ENCODE measurements at places on chromosomes 3 and 15.
A peak's percentile ranks its signal among the peaks of the same experiment; 100 is the strongest.

GRCh38 chr3:182789371-182789770, 3.9 kb upstream of the ATP11B start:
- DNase-seq, result no peak

DNA sequence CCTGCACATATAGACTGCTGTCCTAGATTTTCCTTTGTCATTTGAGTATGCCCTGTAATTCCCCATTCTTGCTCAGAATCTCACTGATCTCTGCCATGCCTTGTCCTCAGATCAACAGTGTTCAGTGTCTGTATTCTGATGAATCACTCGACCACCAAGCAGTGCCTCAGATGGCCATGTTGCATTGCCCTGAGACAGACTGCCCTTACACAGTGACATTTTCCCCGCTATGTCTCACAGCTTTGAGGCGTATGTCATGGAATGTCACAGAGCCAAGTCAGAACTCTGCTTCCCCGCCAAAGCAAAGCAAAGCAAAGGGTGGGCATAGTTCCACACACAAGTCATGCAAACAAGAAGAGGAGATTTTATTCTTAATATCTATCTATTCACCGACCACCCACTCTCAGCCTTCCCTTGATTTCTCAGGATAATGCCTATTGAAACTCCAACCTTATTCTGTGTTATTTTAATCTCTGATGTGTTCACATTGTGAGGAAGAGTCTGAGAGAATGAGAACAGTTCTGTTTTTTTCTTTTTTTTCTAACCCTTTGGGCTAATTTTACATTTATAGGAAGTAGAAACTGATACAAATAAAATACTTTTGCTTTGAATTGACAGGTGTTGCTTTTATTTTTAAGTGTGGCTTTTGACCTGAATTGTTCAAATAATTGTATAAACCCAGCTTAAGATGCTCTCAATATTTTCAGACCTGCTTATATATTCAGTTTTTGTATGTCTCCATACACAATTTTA, 16.9 kb upstream of the PSMD6 start:
- DNase-seq, result no peak

DNA sequence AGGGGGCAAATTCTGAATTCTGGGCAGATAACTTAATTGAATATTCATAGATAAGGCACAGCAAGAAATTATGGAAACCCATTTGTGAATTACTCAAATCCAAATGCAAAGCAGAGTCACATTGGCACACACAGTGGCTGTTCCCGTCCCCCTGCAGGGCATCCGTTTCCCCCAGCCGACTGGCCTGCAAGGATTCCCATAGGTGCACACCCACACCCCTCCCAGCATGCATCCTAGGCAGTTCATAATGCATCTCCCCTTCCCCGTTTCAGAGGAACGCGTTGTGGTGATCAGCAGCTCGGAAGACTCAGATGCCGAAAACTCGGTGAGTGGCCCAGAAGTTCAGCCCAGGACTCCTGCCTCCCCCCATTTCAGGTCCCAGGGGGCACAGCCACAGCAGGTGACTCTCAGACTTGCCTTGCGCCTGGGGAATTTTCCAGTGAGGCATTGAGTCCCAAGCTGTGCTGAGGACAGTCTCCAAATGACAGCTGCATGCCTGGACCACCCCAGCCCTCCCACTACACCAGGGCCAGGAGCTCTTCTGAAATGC, 39.8 kb downstream of the PML start:
- no peak for DNase-seq

GRCh38 chr3:187765342-187765741, 20.1 kb upstream of the BCL6 start:
- DNase-seq, result no peak

DNA sequence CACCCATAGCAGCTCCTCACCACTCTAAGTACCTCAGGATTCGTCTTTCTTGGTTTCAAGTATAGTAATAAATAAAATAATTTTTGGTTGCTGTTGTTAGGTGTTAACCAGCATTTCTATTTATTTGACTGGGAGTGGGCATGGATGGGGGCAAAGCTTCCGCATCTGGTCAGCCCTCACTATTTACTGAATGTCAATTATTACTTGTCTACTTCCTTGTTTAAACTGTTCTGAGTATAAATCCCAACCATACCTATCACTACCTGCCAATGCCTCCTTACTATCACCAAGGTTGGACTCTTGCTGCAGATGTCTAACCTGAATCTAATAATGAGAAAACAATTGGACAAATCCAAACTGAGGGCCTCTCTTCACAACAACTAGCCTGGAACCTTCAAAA, 41.9 kb upstream of the GK5 start:
- DNase-seq, result no peak

DNA sequence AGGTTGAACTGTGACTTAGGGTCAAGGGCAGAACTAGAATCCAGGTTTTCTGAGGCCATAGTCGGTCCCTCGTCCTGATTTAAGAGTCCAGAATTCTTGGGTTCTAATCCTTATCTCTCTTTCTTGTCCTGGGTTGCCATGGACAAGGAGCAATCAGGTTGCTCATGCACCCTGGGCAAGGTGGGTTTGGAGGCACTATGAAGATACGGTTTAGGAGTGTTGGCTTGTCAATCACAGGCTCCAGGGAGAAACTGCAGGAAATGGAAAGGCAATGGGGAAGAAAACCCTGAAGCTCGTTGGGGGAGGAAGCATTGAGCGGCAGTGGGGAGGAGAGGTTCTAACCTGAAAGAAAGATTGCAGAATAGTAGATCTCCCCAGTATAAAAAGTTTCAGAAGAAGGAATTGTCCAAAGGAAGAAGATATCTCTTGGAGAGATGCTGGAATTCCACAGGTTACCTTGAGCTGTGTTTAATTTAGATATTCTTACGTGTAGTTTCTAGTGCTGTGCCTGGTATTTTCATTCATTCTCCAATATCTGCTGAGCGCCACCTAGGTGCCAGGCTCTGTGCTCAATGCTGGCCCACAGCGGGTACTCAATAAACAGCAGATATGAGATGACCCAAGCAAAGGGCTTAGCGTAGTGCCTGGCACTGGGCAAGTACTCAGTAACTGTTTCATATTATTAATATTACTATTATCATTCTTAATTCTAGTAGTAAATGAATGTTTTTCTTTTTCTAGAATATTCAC, 2.0 kb downstream of the ACAN start:
- no peak for DNase-seq

DNA sequence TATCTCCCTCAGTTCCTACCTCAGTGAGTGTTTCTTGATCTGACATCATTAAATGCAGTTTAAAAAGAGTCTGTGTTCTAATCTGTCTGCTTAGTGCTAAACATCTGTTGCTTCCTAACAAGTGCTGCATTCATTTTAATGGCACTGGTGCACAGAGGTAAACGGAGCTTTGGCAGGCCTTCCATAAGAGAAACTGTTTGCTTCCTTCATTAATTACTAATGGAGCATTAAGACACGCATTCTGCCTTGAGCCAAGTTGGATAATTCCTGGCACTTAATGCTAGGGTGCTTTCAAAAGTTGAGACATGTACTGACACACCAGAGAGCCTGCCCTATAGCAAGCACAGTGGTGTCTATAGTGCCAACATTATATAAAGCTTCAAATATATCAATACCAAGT, 34.7 kb downstream of the SCG5 start:
- DNase-seq, result no peak

- no peak for DNase-seq
These were observed 1114.5 kb downstream of the EPHA3 start for GRCh38 chr3:90221900-90222299.

DNA sequence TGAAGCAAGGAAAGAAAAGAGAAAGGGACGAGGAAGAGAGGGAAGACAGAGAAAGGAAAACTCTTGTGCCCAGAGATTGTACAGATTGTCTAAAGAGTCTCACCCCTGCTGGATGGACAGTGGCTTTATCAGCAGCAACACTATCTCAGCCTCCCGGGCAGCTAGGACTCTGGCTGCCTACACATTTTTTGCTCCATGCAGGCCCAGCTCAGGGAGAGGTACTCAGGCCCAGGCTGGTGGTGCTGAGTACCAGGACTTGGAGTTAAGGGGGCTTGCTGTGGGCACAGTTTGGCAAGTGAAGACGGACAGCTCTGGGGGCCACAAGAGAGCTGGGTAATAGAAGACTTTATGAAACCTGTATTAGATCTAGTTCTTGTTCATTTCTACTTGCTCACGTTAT, 19.1 kb upstream of the RHCG start:
- no peak for DNase-seq

- DNase-seq, result no peak
These were observed 1078.5 kb downstream of the TUSC7 start for GRCh38 chr3:117788061-117788460.

GRCh38 chr3:11282250-11283138, 10.3 kb downstream of the ATG7 start:
- peak; percentile 93 for DNase-seq

DNA sequence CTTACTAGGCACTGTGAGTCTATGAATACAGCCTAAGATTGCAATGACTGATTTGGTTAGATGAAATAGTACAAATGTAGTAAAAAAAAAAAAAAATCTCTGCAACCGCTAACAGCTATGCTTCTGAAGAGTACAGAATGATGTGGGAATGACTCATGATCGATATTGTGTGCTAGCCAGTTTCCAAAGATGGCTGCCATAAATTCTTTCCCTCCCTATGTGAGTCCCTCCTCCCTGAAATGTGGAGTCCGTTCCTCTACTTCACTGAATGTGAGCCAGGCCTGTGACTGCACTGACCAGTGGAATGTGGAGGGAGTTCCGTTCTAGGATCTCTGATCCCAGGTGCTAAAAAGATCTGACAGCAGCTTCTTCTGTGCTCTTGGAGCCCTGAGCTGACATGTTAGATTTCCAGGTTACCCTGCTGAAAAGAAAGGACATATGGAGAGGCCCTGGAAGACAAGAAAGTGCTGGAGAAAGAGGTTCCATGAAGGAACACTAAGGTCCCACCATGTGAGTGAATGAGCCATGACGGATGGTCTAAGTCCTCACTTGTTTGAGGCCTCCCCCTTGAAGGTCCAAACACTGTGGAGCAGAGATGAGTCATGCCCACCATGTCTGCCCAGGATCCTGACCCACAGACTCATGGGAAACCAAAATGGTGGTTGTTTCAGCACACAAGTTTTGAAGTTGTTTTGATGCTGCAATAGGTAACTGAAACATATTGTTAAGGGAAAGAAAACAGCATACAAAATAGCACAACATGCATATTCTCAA, 46.3 kb downstream of the DGKG start:
- DNase-seq, result no peak

DNA sequence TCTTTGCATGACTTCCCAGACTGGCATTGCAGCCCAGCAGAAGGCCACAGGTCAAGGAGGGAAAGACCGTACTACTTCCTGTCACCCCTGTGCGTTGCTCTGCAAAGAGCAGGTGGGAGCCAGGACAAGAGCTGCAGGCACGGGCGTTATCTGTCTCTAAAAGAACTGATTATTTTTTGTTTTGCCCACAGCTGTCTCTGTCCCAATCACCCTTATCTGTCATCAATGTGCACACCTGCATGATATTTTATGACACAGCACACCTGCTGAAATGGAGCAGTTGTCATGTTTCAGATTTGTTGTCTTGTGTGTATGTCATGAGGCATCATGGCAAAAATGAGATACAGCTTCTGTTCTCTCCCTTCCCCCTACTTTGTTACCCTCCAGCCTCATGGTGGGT, 58.8 kb downstream of the SLCO3A1 start:
- DNase-seq, result no peak

GRCh38 chr3:127665586-127665985, 7.2 kb upstream of the ABTB1 start:
- no peak for DNase-seq
